ENCODE measurements at places on chromosomes 5 and 9.

DNA sequence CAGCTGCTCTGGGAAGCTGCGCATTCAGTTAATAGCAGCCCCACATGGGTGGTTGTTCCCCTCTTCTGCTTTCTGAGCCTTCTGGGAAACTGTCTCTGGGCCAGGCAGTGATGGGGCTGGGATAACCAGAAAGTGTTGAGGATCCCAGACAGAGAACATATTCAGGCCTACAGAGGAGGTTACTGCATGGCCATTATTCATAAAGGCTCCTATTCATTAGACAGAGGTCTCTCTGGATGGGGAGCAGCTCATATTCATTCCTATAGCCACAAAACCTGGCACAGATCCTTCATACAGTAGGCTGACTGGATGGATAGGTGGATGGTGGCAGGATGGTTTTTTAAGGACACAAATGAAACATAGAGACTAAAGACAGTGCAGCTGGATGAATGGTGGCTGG, 76.3 kb downstream of the HSPA4 start:
- DNase-seq = no peak

DNA sequence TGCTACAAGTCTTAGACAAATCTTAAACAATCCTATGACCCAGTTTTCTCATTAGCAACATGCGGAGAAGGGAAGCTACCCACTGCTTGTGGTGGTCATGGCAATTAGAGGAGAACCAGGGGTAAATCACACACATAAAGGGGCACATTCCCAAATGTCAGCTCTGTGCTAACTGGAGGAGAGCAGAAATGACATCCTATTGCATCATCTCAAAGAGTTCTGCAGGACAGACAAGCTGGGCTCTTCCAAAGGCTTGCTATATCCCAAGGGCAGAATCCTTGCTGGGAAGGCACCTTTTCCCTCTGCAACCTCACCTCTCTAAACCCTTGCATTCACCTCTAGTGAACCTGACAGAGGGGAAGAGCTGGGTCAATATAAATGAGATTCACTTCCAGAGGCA, 17.0 kb upstream of the WWC1 start:
- DNase-seq = no peak

GRCh38 chr5:78730300-78731094, 81.9 kb upstream of the LHFPL2 start:
- DNase-seq = no peak

DNA sequence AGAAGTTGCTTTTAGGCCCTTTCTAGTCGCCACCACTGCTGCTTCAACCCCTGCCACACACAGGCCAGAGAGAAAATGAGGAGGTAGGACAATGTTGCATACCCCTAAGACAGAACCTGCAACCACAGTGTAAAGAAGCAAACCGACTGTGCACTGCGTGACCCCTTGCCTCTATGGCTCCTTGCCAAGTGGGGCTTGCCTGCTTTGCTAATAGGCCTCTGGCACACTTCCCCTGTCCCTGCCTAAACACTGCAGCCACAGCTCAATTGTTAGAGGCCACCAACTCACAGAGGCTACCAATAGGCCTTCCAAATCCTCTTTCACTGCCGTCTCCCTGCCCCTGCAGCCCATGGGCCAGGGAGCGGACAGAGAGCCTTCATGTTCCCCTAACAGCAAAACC, 280.1 kb downstream of the CDH10 start:
- no peak for DNase-seq

DNA sequence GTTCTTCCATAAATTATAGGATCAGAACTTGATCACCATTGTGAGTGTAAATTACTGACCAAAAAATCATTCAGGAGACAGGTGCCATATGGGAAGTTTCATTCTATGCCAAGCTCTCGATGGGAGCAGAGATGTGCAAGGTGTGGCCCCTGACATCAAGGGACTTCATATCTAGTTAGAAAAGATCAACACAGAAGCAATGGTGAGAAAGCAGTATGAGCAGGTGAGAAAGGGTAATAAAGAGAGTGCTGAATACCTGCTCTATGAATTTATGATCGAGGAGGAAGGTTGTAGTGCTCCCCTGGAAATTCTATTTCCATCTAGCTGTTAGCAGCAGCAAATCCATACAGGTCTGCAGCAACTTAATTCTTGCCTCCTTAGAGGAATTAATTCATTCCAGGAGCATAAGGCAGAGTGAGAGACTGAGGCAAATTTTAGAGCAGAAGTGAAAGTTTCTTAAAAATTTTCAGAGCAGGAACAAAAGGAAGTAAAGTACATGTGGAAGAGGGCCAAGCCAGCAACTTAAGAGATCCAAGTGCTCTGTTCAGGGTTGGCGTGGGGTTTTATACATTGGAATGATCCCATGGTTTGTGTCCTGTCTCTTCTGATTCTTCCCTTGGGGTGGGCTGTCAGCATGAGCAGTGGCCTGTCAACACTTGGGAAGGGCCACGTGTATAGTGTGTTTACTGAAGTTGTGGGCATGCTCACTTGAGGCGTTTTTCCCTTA, 181.8 kb downstream of the SAXO1 start:
- DNase-seq = no peak

- DNase-seq = no peak
Measured at GRCh38 chr9:119050281-119050680, 319.0 kb downstream of the BRINP1 start.

DNA sequence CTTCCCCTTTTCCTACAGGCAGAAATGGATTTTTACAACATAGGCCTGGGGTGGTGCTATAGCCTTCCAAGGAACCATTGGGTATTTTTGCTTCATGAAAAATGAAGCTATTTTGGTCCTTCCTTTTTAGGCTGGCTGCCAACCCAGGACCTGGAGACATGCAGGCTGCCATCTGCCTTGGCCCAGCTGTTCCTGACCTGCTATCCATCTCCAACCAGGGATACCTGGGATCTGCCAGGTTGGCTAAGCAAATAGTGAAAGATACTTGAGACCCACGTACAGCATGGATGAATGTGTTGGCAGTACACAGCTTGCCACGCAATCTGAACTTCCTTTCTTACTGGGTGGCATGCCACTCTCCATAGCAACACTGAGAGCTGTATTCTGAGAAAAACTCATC, 31.1 kb downstream of the MRPS27 start:
- no peak for DNase-seq

- DNase-seq = no peak
Measured at GRCh38 chr5:110221036-110221435, 505.4 kb downstream of the TMEM232 start.

DNA sequence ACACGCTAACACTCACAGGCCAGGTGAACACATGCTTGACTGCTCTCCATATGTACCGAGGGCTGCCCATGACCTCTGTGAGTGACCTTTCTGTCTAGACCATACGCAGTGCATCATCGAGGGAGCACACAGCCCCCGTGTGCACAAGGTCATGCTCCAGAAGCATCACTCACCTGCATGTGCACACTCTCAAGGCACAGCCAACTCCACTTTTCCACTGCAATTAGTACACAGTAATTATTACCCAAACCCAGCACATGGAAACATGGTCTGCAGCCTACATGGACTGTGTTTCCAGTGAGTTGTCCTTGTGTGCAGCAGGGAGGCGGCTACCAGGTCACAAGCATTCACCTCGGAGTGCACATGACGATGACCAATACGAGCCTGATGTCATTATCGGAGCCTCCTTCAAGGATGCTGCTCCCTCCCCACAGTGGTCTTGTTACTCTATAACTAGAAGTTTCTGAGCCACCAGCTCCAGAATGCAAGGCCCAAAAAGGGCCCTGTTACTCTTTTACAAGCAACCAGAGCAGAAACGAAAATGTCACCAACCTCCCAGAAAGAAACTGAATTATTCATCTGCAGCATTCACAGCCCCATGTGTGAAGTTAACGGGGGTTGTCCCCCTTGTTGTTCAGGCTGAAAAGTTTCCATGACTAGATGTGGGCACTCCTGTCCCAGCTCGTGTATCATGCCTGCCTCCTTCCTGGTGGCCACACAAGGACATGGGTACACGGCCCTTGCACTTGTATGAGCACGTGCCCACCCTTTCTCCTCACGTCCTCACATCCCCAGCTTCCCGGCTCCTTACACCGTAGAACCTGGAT, 31.2 kb downstream of the SEMA4D start:
- no peak for DNase-seq

DNA sequence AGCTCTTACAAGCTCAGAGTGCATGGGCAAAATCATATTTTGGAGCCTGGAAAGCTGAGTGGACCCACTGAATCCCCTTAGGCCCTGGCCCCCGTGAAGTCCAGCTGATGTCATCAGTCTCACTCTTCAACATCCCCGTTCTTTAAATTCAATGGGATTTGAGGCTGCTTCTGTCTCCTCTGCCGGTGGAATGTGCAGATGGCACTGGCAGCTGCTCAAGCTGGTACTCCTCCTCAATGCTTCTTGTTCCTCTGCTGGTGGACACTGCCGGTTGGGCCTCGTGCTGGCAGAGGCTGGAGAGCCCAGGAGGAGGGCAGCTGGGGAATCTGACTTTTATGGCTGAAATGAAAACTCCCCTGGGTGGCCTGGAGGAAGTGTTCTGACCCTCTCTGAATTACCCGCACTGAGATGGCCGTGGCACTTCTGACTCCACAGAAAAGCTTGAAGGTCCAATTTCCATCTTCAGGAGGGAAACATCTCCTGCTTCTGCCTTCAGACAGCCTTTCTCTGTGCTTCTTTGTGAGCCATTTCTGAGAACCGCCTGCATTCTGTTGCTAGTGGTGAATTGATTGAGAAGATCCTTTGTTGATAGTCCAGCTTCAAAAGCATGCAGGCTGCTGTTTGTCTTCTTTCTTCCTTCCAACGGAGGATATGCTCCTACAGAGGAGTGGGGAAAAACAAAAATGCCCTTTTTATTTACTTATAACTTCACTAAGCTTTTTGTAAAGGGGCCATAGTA, 298.9 kb downstream of the TMEM38B start:
- no peak for DNase-seq

DNA sequence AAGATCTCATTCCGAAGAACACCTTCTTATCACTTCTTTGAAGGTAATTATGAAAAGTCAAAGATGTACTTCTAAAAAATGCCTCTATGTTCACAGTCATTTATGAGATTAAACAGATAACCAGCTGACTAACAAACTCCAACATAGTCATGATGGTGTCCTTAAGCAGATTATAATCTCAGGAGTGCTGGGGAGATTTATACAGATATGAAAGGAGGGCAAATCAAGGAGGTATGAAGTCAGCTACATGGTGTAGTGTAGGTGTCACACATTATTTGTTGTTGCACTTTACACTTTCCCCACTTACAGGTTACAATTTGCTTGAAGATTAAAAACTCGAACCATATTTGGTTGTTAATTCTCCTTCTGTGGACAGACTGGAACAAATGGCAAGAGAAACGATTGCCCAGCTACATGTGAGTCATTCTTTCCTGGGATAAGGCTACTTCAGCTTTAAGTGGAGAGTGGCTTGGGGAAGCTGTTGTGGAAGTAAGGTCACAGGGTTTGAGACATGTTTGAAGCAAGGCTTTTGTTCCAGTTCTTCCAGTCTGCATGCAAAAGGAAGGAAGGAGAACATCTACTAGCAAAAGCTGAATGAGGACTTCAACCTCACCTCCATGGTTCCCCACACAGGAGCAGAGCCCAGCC, 320.1 kb downstream of the ADGRV1 start:
- DNase-seq = no peak

DNA sequence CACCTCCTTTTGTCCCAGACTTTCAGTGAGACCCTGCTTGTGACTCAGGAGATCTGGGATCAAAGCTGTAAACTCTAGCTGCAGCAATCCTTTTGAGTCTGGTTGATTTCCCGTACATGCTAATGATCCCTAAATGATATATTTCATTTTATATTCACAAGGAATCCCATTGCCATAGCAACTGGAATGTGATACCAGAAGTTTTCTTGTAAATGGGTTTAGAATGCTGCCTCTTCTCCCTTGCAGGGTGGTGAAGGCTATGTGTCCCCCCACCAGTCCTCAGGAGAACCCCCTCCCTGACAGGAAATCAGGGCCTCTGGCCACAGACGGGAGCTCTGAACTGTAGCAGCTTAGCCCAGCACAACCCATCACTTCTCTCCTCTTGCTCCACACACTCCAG, 215.0 kb downstream of the FSTL4 start:
- DNase-seq = no peak

DNA sequence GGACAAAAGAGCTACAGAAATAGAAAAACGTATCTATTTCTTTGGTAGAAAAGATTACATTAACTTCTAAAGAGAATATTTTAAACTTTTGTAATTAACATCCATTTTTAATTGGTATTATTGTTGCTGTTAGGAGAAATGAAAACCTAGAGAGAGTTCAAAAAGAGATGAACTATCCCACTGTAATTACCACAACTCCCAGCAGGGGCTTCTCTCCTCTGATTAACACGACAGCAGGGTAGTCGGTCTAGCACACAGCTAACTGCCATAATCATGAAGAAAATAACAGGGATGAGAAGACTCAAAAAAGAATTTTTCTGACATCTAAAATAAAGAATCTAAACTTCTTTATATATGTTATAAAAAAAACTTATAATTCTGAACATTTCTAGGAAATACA, 86.2 kb upstream of the CDH9 start:
- DNase-seq = peak; percentile 55

DNA sequence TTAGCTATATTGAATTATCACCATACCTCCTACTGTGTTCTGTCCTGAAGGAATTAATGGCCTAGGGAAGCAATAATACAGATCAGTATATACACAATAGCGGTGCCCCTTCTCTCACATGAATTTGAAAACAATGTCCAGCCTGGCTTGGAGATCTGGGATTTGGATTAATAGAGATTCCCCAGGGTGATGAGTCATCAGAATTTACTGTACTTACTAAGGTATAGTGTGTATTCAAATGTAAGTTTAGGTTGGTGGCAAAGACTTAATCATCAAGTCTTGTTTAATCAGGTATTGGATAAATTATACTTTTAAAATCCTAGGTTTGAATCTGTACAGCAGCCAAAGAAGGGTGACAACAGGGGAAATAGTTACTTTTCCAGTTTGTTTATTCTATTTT, 121.5 kb downstream of the FEM1C start:
- DNase-seq = no peak

GRCh38 chr5:89929834-89930233, 479.7 kb downstream of the CETN3 start:
- no peak for DNase-seq

GRCh38 chr9:94182532-94182931, 76.6 kb upstream of the ZNF169 start:
- DNase-seq = no peak

DNA sequence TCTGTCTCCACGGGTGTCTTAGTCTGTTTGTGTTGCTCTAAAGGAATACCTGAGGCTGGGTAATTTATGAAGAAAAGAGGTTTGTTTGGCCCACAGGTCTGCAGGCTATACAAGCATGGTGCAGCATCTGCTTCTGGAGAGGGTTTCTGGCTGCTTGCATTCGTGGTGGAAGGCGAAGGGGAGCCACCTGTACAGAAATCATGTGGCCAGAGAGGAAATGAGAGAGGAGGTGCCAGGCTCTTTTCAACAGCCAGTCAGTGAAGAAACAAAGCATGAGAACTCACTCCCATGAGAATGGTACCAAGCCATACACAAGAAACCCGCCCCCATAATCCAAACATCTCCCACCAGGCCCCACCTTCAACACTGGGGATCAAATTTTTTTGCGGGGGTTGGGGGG, 53.4 kb downstream of the PFDN1 start:
- no peak for DNase-seq

GRCh38 chr5:130992621-130993020, 172.4 kb downstream of the HINT1 start:
- DNase-seq = no peak

- DNase-seq = peak; percentile 64
Measured at GRCh38 chr9:116860509-116861120, 173.5 kb downstream of the TRIM32 start.

All from hematopoietic multipotent progenitor cell treated with erythropoietin and hydrocortisone succinate and interleukin-3 and kit ligand, for 6 days (in vitro differentiated cells).